Stimulated activated CD8-positive, alpha-beta memory T cell treated with anti-CD3 and anti-CD28 coated beads, Interleukin-2, amount 100 ng/mL, for 1 hour (primary cell): ENCODE measurements at places on chromosomes 11 and 22.

GRCh38 chr22:42842658-42843370, 14.3 kb downstream of the ARFGAP3 start:
- DNase-seq = no peak

DNA sequence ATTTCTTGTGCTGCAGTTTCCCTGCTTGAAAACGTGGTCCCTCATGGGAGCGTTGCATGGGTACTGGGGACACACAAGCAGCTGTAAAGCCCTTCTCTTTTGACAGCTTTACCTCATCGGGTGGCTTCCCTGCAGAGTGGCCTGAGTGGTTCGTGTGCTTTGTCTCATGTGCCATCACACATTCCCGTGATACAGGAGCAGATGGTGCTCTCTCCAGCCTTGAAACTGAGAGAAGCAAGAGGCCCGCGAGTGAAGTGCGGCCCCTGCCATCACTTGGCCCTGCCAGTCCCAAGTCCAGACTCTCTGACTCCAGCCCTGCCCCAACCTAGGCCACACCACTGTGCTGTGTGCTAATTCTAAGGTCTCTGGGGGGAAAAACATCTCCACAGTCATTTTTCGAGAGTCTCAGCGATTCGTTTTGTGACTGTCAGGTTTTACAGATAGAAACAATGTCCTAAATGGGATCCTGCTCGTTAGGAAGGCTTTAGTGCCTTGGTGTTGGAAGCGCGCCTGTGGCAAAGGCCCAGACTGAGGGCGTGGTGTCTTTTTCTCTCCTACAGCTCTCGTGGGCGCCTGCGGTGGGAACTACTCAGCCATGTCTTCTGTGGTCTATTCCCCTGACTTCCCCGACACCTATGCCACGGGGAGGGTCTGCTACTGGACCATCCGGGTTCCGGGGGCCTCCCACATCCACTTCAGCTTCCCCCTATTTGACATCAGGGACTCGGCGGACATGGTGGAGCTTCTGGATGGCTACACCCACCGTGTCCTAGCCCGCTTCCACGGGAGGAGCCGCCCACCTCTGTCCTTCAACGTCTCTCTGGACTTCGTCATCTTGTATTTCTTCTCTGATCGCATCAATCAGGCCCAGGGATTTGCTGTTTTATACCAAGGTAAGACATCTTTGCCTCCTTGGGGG, 64.2 kb downstream of the KREMEN1 start:
- DNase-seq = no peak

DNA sequence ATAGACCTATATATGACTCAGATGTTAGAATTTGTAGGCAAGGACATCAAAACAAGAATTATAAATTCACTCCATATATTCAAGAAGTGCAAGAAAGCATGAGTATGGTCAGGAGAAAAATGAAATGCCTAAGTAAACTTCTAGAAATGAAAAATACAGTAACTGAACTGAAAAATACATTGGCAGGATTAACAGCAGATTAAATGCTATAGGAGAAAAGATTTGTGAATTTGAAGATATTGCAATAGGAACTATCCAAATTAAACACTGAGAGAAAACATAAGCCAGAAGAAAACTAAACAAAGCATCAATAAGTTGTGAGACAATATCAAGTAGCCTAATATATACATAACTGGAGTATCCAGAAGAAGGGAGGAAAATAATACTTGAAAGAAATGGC, 46.6 kb upstream of the TMEM45B start:
- DNase-seq = no peak

GRCh38 chr22:17774926-17775685, 837 bp upstream of the BID start:
- no peak for DNase-seq

DNA sequence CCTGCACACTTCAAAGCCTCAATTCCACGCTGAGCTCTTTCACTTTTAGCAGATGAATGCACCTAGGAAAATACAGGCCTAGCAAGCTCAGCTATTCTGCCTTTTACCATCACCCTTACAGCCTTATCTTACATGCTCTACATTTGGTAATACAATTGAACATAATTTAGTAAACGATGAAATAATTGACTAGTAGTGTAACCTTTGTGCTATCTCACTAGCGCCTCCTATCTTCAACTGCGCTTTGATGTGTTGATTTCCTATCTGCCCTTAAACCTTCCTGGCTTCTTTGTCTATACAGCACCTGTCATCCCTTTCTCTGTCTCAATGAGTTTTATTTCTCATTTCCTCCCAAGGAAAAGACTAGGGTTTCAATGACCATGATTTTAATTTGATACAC, 149.7 kb downstream of the LRRC4C start:
- DNase-seq = no peak
